ENCODE measurements at places on chromosomes 4 and X.

DNA sequence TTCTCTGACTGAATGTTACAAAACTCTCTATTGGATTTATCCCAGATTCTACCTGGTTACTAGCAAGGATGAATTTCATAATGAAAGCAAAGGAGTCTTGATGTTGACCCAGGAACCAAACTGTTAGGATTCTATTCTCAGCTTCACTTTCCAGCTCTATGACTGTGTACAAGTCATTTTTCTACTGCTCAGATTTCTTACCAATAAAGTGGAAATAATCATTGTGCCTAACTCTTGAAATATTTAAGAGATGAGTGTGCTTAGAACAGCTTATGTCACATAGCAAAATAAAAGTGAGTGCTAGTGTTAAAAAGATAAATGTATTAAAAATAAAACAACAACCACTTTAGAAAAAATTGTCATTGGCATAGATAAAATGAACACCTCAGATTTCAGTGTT, 45.6 kb downstream of the EPHA5 start:
- DNase-seq = no peak

GRCh38 chr4:38177641-38178391, 217.6 kb downstream of the PTTG2 start:
- DNase-seq = peak; percentile 43

GRCh38 chr4:88752076-88752463, 54.4 kb upstream of the NAP1L5 start:
- DNase-seq = peak; percentile 13

- no peak for DNase-seq
These were observed 141.1 kb upstream of the ZXDA start for GRCh38 chrX:58051346-58051745.

- DNase-seq = no peak
These were observed 959.6 kb upstream of the NDST4 start for GRCh38 chr4:116073051-116073450.

- no peak for DNase-seq
These were observed 5.2 kb downstream of the TLR3 start for GRCh38 chr4:186074189-186074588.

DNA sequence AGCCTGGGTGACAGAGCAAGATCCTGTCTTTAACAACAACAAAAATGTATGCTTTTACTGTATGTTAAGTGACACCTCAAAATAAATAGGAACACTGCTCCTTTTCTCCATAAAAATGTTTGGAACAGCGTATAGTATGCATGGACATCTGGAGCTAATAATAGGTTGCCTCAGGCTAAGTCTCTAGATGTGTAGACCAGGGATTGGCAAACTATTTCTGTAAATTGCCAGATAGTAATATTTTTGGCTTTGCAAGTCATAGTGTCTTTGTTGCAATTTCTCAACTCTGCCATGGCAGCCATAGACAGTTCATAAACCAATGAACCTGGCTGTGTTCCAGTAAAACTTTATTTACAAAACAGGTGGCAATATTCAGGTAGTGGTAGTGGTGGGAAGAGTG, 76.6 kb upstream of the CBLL2 start:
- DNase-seq = no peak

DNA sequence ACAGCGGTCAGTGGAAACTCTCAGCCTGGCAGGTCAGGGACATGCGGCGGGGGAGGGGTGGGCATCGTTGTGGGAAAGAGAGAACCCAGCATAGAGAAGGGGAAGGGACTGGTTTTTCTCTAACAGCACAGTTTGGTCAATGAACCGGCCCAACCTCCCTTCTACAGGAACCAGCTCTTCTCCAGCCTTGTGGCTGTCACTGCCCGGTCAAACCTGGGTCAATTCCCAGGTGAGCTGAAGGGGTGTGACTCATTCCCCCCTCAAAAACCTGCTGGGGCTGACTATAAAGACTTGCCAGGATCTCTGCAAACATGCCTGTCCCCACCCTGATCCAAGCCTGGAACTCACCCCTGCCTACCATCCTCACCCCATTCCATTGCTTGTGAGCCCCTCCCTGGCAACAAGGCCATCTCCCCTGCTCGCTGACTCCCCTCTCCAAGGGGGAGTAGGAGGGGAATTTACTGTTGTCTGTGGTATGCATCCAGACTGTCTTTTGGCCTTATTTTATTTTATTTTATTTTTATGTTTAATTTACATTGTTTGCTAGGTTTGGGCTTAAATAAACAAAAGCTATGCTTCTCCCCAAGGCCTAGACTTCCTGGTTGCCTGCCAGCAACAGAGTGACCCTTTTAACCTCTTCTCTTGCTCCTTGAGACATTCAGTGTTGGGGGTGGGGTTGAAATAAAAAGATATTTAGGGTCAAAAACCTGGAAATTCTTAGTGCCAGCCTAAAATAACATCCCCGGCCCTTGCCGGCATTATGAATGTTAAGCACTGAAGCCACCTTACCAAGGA, 49.6 kb downstream of the TSC22D3 start:
- DNase-seq = no peak

- no peak for DNase-seq
These were observed 82.7 kb downstream of the ANXA5 start for GRCh38 chr4:121614101-121614500.

DNA sequence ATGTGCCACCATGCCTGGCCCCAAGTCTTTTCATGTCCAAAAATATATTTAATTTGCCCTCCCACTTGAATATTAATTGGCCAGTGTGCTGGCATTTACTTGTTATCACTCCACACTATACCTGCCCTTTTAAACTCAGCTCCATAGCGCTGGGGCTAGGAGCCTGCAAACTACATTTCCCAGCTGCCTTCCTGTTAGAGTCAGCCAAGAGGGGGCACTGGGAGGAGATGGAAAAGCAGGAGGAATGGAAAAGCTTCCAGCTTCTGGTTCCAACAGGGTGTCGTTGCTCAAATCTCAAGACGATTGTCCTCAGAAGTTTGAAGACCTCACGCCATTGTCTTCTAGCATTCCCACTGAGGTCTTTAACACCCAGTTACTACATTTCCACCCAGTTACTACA, 315.5 kb downstream of the BCOR start:
- DNase-seq = no peak

GRCh38 chr4:7276515-7276914, 84.2 kb downstream of the SORCS2 start:
- DNase-seq = no peak

DNA sequence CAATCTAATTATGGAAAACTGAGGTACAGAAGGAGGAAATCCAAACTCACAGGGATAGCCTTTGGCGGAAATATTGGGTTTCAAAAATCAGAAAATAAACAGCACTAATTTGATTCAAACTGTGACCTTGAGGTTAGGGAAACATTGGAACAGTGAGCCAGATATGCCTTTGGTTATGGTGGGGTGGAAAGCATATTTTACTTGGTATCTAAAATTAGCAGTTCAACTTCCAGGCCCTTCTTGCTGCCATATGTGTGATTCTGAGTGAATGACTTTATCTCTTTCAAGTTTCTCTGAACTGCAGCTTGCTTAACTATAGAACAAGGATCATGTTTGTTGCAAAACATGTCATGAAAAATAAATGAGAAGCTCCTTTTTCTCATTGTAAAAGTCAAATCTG, 240.9 kb upstream of the VEGFC start:
- DNase-seq = no peak

DNA sequence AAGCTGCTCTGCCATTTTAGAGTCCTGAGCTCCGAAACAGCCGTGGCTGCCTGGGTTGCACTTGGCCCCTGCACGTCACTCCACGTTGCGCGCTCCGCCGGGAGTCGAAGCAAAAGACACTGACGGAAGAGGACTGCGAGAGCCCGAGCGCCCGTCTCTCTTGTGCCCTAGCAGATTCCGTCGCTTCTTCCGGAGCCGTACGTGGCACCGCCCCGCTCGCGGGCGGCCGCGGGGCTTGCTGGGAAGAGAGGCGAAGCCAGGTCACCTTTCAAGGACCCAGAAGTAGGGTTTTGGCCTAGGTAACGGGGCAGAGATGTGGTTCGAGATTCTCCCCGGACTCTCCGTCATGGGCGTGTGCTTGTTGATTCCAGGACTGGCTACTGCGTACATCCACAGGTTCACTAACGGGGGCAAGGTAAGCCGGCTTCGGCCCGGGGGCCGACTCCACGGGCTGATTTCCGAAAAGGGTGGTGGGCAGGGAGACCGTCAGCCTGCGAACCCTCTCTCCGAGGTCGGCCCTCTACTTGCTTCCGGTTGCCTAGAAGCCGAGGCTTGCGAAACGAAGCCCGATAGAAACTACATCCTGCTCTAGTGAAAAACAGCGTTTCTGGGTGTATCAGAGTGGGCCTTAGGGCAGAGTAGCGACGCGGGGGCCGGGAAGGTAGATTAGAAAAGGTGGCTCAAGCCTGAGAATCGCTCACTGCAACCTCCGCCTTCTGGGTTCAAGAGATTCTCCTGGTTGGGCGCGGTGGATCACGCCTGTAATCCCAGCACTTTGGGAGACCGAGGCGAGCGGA, at the start of the genes NDUFA1 and RNF113A:
TSS of gene NDUFA1 (plus strand) at position 234 of the 797 bp plus-strand sequence. CDS start at position 314, 80 bp downstream.
TSS of gene RNF113A (minus strand) at position 135 of the 797 bp plus-strand sequence. CDS start at position 15, 120 bp downstream.
- peak; percentile 91 for DNase-seq

DNA sequence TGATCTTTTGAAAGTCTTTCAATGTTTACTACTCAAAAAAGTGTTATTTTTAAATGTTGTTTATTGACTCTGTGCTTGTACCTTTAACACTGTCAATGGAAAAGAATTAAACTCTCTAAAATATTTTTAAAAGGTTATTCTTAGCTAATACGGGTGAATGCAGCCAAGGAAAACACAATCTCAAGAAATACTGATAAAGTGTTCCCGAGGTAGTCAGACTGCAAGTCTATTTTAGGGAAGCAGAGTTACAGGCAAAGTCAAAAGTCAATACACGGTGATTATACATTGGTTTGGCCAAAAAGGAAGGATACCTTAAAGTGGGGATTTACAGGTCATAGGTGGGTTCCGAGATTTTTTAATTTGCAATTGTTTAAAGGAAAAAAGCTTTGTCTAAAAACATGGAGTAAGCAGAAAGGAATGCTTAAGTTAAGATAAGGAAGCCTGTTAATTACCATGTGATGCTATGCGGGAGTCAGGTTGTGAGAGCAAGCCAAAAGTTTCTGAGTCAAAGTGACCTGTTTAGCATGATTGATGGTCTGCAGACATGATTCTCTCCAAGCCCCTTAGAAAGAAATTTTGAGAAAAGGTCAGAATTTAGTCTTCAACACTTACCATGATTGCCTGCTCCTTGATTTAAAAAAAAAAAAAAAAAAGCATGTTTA, 288.4 kb downstream of the KLHL4 start:
- no peak for DNase-seq

DNA sequence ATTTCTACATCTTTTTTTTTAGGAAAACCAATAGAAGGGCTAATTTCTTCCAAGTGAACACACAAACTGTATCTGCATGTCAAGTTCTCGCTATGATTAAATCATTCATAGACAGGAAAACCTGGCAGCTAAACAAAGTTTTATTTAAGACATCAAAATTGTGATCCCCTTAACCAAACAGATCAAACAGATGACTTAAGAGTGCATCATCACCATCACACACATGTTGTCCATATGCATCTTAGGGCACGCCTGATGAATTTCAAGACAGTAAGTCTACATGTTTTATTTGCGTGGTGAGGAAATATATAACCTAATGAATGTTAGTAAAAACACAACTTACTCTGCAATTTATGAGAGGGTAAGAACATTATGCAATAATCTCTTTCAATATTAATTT, 317.0 kb upstream of the ANXA10 start:
- DNase-seq = no peak

GRCh38 chrX:69093960-69094871, 71.0 kb downstream of the PJA1 start:
- DNase-seq = peak; percentile 54

DNA sequence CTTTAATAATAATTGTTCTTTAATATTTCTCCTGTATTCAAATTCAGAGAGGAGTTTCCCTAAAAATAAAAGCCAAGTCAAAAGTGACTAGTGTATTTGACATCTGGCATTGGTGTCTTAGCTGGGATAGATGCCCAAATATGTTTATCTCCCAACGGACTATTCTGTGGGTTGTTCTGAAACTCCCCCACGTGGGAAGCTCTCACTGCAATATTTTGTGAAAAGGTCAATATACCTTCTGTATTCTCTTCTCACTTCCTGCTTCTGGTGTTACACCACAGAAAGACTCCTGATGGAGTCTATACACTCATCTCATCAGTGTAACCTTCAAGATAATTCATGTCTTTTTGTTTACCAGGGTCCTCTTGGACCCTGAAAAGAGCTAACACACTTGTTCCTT, 2052.8 kb upstream of the TENM3 start:
- no peak for DNase-seq

GRCh38 chr4:139266583-139267257, 13.3 kb downstream of the MGARP start:
- DNase-seq = peak; percentile 95

GRCh38 chr4:39348371-39349315, 17.5 kb downstream of the RFC1 start:
- peak; percentile 36 for DNase-seq

DNA sequence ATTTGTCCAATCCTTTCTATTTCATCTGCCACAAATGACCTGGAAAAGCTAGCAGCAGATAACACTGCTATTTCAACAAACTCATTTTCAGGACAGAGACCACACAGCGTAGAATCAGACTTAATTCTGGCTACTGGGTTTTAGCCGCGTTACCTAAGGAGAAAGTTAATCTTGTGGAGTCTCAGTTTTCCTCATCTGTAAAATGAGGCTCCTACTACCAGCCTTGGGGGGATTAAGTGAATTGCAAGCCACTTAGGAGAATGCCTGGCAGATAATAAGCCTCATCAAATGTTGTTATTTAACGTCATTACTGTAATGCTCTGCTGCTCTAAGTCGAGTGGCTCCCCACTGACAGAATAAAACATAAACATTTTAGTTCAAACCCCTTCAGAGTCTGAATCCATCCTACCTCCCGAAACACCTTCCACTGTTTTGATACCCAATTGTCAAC, 1.4 kb downstream of the CCNI start:
- no peak for DNase-seq

DNA sequence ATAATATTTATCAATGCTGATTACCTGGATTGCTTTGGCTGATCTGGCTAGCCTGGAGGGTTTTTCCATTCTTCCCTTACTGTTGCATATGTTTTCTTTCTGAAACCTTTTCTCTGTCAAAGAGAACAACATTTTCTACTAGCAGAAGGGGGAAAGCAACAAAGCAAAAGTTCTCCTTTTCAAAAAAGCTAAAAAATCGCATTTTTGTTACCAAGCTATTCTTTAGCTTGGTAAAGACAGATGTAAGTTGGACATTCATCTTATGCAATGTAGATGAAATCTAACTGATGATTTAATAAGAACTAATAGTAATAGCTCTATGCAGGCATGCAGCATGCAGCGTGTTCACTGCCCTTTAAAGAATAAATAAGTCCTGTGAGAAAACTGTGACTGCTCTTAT, at the start of gene GRXCR1:
TSS of gene GRXCR1 (plus strand) at position 301 of the 400 bp plus-strand sequence. CDS start 554 bp downstream, outside the sequence.
- no peak for DNase-seq

DNA sequence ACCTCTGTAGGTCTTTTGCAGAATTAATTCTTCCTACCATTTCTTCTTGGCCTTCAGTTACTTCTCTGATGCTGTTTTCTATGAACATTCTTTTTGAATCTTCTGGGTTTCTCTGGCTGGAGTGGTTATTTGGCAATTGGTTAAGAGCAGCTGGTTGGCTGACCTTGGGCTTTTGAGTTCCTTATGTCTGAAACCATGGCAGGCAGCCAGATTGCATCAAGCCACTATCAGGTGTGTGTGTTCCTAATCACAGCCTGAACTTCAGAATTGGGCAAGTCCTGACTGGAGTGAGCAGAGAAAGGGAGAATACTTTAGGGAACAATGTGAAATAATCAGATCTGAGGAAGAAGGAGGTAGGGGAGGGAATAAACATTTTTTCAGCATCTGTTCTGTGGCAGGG, 90.2 kb downstream of the ARHGAP10 start:
- DNase-seq = no peak

All from activated CD4-positive, alpha-beta T cell treated with anti-CD3 and anti-CD28 coated beads, Interleukin-2, Interleukin-6, amounts not matched to agents 100 ng/mL and 50 ng/mL, durations not matched to agents 16 hours and 8 hours (primary cell).